ENCODE measurements at places on chromosomes 7 and 10.
A peak's percentile ranks its signal among the peaks of the same experiment; 100 is the strongest.

- no peak for DNase-seq
Measured at GRCh38 chr7:27297356-27297755, 54.8 kb downstream of the EVX1 start.

DNA sequence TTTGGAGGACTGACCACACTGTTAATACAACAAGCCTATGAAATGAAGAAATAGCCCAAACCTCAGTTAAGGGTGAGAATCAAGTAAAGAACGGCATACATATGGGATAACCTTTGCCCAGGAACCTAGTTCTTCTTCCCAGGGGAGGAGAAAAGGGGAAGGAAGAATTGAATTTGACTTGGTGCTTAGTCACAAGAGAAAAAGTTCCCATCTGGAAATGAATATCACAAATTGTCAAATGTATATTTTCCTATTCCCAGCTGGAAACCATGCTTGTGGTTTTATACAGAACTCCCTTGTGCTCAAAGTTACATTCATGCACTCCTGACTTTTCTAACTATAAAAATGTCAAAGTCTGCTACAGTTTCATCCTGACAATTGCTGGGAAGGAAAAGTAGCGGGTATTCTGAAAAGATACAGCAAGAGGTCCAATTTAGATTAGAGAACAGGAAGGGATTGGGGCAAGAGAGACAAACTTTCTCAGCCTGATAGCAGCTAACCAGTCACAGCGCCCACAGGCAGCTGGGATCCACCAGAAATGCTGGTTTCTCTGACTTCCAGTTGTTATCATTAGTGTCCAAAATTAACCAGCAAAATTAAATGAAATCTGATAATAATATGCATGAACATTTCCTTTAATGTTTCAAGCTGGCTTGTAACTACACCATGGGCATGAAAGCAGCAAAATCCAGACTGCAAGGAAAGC lies 18.6 kb upstream of the GSAP start:
- no peak for DNase-seq

GRCh38 chr7:43114458-43114780 lies 2.0 kb downstream of the HECW1 start:
- DNase-seq: no peak

- DNase-seq: peak; percentile 56
Measured at GRCh38 chr10:47458466-47459154, 25.3 kb downstream of the ANXA8 start.

DNA sequence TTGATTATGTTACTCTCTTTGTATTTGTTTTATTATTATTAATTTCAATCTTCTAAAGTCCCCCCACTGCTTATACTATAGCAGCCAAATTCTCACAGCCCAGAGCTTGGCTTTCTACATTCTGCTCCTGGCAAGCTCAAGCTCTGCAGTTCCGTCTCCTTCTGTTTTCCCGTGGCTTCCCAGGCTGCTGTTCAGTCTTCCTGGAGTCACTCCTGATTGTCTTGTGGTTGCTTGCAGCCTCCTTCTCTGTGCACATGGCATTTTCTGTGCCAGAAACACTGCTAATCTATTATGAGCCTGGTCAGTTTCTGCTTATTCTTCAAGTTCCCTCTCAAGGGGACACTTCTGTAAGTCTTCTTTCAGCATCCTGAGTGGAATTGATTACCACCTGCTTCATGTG lies 533.7 kb upstream of the IGFBP3 start:
- no peak for DNase-seq

DNA sequence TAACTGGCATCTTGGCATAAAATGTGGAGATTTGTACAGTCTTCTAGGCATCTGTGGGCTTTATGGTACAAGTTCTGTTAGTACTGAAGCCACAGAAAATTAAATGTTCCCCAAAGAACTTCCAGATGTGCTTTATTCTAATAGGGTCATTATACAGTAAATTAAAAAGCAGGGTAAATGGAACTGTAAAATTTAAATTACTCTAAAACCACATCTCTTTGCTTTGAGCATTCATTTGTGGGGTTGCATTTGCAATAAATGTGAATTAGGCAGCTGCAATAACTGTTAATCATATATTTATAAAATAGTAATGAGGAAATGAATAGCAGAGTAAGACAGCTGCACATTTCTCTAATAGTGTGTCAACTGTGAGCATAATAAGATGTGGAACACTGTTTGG lies 151.5 kb downstream of the BUB3 start:
- DNase-seq: no peak

DNA sequence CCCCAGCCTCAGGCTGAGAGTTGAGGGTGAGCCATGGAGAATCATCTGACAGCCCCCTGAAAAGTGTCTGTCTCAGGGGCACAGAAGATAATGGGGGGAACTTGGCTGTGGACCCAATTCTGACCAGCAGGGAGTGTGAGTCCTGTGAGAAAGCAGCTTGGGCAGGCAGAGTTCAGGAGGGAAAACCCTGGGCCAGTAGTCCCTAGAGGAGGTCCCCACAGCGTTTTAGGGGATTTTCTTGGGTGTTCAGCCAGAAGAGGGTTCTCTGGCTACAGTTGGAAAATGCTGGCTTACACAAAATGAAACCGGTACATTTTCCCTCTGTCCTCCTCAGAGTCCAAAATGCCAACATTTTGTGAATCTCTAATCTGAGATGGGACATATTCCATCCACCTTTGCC lies 35.8 kb upstream of the TRIM8 start:
- no peak for DNase-seq

- DNase-seq: no peak
Measured at GRCh38 chr7:132656846-132657776, 80.8 kb upstream of the PLXNA4 start.

GRCh38 chr10:17344206-17344605 lies 110.2 kb downstream of the ST8SIA6 start:
- no peak for DNase-seq

- no peak for DNase-seq
Measured at GRCh38 chr10:34327184-34327583, 487.9 kb downstream of the PARD3 start.

- no peak for DNase-seq
Measured at GRCh38 chr7:115332691-115333090, 410.8 kb downstream of the MDFIC start.

Data from kidney epithelial cell (primary cell).